ENCODE measurements at places on chromosomes 13 and 19. TPM values are rescaled to one million over a fixed set of nuclear protein-coding genes. Genes with fewer than 3 reads are reported as not detected.
A peak's percentile ranks its signal among the peaks of the same experiment; 100 is the strongest.

DNA sequence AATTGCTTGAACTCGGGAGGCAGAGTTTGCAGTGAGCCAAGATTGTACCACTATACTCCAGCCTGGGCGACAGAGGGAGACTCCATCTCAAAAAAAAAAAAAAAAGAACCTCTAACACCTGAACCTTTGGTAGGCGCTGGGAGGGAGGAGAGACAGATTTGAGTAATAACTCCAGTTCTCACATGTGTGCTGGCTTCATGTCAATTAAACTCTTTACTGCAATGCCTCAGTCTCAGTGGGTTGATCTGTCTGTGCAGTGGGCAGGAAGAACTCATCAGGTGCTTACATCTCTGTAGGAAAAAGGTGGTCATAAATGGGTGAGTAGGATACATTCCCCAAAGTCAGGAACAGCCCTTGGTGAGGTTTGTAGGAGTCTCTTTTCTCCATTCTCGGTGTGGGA, 85.1 kb upstream of the ABCC4 start:
- H3K4me1 ChIP-seq = peaks cover 29% of the 10 kb centered on the region
- no peak overlapping the region for H3K4me3 ChIP-seq
- DNase-seq = no peak
- no peaks in the 10 kb centered on the region for H3K36me3 ChIP-seq
- no peaks in the 10 kb centered on the region for H3K27me3 ChIP-seq

Gene LHB
- 0.46 TPM for total RNA-seq

- H3K27ac ChIP-seq = no peak overlapping the region
- H3K4me1 ChIP-seq = no peaks in the 10 kb centered on the region
These were observed 115.5 kb downstream of the GGACT start for GRCh38 chr13:100473087-100473486.

Gene LRRC63
- 0.51 TPM for total RNA-seq

DNA sequence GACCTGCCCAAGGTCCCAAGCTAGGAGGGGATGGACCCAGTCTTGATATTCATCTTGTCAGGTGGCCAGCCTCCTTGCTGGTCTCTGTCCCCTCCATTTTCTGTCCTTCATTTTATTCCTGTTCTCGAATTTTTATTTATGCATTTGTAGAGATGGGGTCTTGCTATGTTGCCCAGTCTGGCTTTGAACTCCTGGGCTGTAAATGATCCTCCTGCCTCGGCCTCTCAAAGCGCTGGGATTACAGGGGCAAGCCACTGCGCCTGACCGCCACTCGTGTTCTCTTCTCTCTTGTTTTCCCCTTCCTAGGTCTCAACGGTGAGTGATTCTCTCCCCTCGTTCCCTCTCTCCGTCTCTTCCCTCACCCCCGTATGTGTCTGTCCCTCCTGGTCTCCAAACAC, 10.6 kb upstream of the TPRX2 start:
- H3K36me3 ChIP-seq = no peaks in the 10 kb centered on the region
- no peak overlapping the region for H3K27ac ChIP-seq
- no peaks in the 10 kb centered on the region for H3K4me1 ChIP-seq
- DNase-seq = no peak
- H3K4me3 ChIP-seq = no peak overlapping the region

GRCh38 chr13:89150362-89150761, 1479.2 kb downstream of the SLITRK5 start:
- no peaks in the 10 kb centered on the region for H3K36me3 ChIP-seq
- no peak for DNase-seq
- H3K27ac ChIP-seq = no peak overlapping the region

- H3K27ac ChIP-seq = no peak overlapping the region
- H3K4me1 ChIP-seq = no peaks in the 10 kb centered on the region
- H3K36me3 ChIP-seq = no peaks in the 10 kb centered on the region
- H3K27me3 ChIP-seq = no peaks in the 10 kb centered on the region
- DNase-seq = no peak
- H3K4me3 ChIP-seq = no peak overlapping the region
These were observed 20.6 kb upstream of the USP29 start for GRCh38 chr19:57099199-57099661.

Gene KLK7
- total RNA-seq = not detected

DNA sequence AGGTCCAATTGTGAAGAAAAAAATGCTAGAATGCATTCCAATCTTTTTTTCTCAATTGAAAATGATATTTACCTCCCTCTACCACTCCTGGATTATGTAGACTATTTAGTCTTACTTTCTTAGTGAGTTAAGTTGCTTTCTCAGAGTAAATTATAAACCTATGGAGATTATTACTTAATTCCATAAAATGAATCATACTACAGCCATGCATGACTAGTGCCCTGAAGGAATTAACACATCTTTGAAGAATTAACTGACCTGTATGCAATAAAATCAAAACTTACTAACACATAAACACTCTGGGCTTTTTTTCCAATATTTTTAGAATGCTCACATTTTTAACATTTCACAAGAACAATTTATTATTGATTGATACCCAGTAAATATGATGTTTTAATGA, 379.4 kb upstream of the DACH1 start:
- H3K27ac ChIP-seq = no peak overlapping the region
- H3K4me1 ChIP-seq = no peaks in the 10 kb centered on the region
- no peak for DNase-seq
- no peak overlapping the region for H3K4me3 ChIP-seq
- no peaks in the 10 kb centered on the region for H3K36me3 ChIP-seq

Gene BCAM
- 0.29 TPM for total RNA-seq

GRCh38 chr19:49342291-49342721, 7.1 kb downstream of the CD37 start:
- H3K4me1 ChIP-seq = peaks cover 22% of the 10 kb centered on the region
- H3K4me3 ChIP-seq = no peak overlapping the region
- H3K36me3 ChIP-seq = peaks cover 3% of the 10 kb centered on the region
- no peak overlapping the region for H3K27ac ChIP-seq
- no peaks in the 10 kb centered on the region for H3K27me3 ChIP-seq

Gene LIM2
- total RNA-seq = not detected

- H3K27me3 ChIP-seq = no peaks in the 10 kb centered on the region
- H3K4me1 ChIP-seq = peaks cover 11% of the 10 kb centered on the region
These were observed 2.4 kb downstream of the CD320 start for GRCh38 chr19:8305798-8306197.

DNA sequence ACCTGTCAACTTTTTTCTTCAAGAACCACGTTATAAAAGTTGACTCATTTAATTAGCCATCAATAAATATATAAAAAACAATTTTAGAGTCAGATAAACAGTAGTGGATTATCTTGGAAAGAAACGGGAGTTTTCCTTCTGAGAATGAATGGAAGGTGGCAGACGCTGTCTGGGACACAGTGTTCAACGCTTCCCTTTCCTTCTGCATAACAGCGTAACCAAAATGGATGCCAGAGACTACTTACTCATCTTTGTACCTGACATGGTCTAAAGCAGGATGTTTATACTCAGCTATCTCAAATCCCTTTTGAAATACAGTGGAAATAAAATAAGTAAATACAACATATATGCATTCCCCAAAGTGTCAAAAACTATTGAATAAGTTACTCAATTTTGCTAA, 195.2 kb downstream of the LHFPL6 start:
- DNase-seq = no peak
- no peaks in the 10 kb centered on the region for H3K4me1 ChIP-seq
- no peak overlapping the region for H3K4me3 ChIP-seq
- no peak overlapping the region for H3K27ac ChIP-seq
- H3K27me3 ChIP-seq = no peaks in the 10 kb centered on the region
- no peaks in the 10 kb centered on the region for H3K36me3 ChIP-seq

Gene SYT3
- total RNA-seq = not detected

- no peaks in the 10 kb centered on the region for H3K36me3 ChIP-seq
- H3K4me1 ChIP-seq = no peaks in the 10 kb centered on the region
- no peak for DNase-seq
- no peaks in the 10 kb centered on the region for H3K27me3 ChIP-seq
- H3K4me3 ChIP-seq = no peak overlapping the region
These were observed 13.8 kb upstream of the NPAS1 start for GRCh38 chr19:47005873-47006272.

DNA sequence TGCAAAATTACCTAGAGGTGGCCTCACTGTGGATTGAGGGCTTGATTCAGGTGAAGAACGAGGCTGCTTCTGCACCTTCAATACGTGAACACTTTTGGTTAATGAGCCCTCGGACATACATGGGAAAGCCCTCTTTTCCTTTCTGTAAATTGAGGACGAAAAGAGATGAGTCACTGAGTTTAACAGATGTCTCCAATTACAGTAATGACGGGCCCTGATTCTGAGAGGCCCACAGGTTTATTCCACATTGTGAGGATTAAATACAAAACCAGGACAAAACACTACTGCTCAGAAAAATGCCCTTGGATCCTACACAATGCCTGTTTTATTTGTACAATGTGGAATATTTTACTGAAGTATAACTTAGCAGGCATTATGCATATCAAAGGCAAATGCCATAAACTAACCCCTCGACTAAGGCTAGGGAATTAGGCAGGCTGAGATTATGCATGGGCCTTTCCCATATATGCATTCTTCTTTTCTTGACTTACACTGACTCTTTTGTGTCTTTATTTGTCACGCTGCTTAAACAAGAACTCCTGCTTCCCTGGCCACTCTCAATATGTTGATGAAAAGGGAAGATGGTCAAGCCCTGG, 819.9 kb downstream of the OLFM4 start:
- no peak overlapping the region for H3K27ac ChIP-seq
- DNase-seq = no peak
- H3K4me1 ChIP-seq = no peaks in the 10 kb centered on the region
- H3K36me3 ChIP-seq = no peaks in the 10 kb centered on the region
- no peak overlapping the region for H3K4me3 ChIP-seq
- H3K27me3 ChIP-seq = no peaks in the 10 kb centered on the region

DNA sequence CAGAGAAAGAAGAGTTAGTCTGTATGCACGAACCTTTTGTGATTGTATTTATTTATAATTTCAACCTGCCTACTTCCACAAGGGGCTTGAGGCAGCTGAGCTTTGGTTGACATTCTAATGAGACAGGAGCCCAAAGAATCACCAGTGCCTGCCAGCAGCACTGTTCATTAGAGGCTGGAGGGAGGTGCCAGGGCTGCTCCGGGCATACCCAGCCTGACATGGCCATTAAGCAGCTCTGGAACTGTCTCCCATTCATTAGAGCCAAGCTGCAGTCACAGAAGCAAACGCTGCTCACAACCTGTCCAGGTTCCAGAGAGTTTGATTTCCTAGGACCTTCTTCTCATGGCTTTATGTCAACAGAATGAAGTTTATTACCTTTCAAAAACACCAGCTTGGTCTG, 425.5 kb downstream of the RFC3 start:
- H3K36me3 ChIP-seq = no peaks in the 10 kb centered on the region
- H3K4me3 ChIP-seq = no peak overlapping the region
- H3K27me3 ChIP-seq = no peaks in the 10 kb centered on the region
- no peak overlapping the region for H3K27ac ChIP-seq
- no peaks in the 10 kb centered on the region for H3K4me1 ChIP-seq
- DNase-seq = no peak

GRCh38 chr13:72144636-72145035, 277.6 kb upstream of the DACH1 start:
- H3K27me3 ChIP-seq = no peaks in the 10 kb centered on the region
- no peaks in the 10 kb centered on the region for H3K36me3 ChIP-seq
- H3K4me1 ChIP-seq = no peaks in the 10 kb centered on the region
- H3K27ac ChIP-seq = no peak overlapping the region
- DNase-seq = no peak
- no peak overlapping the region for H3K4me3 ChIP-seq

DNA sequence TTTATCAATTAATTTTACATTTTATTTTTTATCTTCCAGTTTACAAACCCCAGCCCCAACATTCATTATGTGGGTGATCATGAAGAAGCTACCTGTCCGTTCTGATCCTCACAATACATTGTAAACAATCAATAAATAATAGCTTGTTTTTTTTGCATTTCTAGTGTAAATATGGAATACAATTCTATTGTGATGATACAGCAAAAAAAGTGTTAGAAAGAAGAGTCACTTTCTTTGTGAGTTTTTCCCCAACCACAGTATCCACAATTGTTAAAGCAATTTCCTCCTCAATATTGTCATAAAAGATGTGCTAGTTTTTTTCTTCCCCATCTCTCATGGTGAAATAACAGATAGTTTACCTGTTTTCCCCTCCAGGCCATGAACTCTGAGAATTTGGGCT, 30.3 kb upstream of the ZNF835 start:
- no peaks in the 10 kb centered on the region for H3K4me1 ChIP-seq
- H3K36me3 ChIP-seq = no peaks in the 10 kb centered on the region
- DNase-seq = no peak
- no peak overlapping the region for H3K4me3 ChIP-seq
- H3K27ac ChIP-seq = no peak overlapping the region

Gene PABPC3
- 0.28 TPM for total RNA-seq

- H3K27me3 ChIP-seq = no peaks in the 10 kb centered on the region
- no peak overlapping the region for H3K27ac ChIP-seq
- no peak overlapping the region for H3K4me3 ChIP-seq
These were observed 7.0 kb downstream of the BLVRB start for GRCh38 chr19:40458597-40458974.

DNA sequence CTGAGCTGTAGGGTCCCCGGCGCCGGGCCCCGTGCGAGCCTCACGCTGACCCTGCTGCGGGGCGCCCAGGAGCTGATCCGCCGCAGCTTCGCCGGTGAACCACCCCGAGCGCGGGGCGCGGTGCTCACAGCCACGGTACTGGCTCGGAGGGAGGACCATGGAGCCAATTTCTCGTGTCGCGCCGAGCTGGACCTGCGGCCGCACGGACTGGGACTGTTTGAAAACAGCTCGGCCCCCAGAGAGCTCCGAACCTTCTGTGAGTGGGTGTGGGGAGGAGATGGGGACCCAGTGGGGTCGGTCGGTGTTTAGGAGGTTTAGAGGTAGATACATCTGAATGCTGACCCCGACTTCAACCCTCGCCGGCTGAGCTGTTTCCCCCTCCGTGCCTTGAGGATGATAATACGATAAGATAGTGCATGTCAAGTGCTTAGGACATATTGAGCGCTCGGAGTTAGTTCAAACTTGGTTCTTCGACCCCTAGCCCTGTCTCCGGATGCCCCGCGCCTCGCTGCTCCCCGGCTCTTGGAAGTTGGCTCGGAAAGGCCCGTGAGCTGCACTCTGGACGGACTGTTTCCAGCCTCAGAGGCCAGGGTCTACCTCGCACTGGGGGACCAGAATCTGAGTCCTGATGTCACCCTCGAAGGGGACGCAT, 1.9 kb downstream of the ICAM5 start:
- H3K36me3 ChIP-seq = no peaks in the 10 kb centered on the region
- peak overlapping the region; percentile 77 for H3K4me3 ChIP-seq
- no peak overlapping the region for H3K27ac ChIP-seq
- H3K4me1 ChIP-seq = peaks cover 57% of the 10 kb centered on the region
- peaks cover 16% of the 10 kb centered on the region for H3K27me3 ChIP-seq
- no peak for DNase-seq

DNA sequence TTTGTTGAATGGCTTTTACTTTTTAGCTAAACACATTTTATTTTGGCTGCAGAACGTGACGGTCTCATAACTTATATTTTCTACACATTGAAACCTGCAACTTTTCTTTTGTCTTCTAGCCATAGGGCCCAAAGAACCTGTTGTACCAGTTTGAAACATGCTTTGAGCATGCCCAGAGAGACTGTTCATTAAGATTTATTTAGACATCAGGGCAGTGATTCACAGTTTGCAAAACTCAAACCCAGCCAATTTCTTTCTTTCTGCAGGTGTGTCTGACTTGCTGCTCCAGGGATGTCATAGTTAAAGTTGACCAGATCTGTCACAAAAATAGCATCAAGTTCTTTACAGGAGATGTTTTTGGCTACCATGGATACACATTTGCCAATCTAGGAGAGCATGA, 22.0 kb downstream of the SAE1 start:
- peaks cover 16% of the 10 kb centered on the region for H3K4me1 ChIP-seq
- H3K27ac ChIP-seq = no peak overlapping the region
- no peak overlapping the region for H3K4me3 ChIP-seq
- peaks cover 28% of the 10 kb centered on the region for H3K36me3 ChIP-seq
- H3K27me3 ChIP-seq = no peaks in the 10 kb centered on the region
- no peak for DNase-seq

- H3K27me3 ChIP-seq = no peaks in the 10 kb centered on the region
- no peaks in the 10 kb centered on the region for H3K36me3 ChIP-seq
- peak overlapping the region; percentile 27 for H3K4me3 ChIP-seq
- no peak for DNase-seq
These were observed 3.3 kb upstream of the USP12 start for GRCh38 chr13:27174766-27175455.
